ENCODE measurements at places on chromosomes 11 and 22.
A peak's percentile ranks its signal among the peaks of the same experiment; 100 is the strongest.

DNA sequence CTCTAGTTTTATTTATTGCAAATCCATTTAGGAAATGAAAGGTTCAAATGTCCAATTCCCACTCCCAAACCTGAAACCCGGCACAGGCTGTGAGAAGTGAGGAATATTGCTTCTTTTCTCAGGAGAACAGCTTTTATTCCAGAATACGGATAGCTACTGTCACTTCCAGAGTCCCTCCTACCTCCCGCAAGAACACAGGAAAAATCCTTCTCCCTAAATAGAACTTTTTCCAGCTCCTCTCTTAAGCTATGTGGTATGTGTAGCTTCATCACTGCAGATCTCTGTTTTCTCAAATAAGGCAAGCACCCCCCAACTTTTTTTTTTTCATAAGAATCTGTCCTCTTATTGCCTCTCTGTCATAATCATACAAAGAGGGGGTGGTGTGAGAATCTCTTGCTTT is 126.8 kb downstream of the LARGE1 start:
- DNase-seq = no peak

DNA sequence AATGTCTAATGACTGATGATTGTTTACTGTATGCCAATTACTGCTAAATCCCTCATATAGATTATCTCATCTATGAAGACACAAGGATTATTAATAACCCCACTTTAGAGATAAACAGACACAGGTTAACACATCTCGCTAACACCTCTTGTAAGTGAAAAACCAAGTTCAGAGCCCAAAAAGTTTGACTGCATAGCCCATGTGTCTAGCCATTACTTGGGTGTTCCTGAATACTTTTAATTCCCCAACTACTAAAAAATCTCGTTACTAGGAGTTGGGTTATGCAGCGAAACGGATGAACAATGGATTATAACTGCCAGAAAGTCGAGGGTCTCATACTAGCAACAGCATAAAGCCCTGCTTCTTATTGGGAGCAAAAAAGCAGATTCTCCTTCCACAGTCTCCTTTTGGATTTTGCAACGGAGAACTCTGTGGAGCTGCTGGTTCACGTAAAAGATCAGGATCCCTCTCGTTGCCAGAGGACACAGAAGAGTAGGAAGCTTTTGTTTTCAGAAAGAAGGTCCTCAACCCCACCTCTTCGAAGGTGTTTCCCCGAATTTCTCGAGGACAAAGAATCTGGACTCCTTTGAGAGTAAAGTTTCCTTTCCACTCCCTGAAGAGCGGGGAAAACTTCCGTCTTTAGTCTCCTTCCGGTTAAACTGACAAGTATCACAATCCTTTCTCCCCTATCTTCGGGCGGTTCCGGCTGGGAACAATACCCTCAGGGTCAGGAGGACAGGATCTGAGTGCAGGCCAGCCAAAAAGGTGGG is 979 bp downstream of the ZBED5 start:
- no peak for DNase-seq

DNA sequence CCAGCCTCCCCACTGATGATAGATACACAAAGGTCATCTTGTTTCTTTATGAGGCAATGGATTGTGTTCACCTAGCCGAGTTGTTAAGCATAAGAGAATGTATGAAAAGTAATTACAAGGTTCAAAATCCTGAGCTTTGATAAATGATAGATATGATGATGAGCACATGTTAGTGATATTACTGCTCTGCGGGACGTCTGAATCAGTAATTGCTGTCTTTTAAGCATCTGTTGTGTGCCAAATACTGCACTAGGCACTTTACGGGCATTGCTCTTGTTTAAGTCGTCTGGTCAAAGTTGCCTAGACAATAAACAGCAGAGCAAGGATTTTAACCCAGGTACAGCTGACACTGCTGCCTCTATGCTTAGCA is 559 bp upstream of the RNF141 start:
- DNase-seq = no peak

DNA sequence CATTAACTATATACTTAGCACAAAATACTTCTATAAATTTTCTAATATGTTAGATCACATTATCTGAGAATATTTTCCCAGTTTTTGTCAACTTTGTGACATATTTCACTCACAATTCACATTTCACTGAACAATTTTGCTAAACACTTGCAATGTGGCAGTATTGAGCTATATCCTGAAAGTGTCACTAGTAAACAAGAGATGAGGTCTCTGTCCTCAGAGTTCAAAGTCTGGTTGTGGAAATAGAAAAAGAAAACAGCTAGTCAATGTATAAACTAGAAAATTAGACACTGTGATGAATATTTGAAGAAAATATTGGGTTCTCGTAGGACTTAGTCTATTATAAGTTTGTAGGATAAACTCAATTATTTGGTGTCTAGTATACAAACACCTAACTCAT is 87.4 kb upstream of the CHORDC1 start:
- no peak for DNase-seq

DNA sequence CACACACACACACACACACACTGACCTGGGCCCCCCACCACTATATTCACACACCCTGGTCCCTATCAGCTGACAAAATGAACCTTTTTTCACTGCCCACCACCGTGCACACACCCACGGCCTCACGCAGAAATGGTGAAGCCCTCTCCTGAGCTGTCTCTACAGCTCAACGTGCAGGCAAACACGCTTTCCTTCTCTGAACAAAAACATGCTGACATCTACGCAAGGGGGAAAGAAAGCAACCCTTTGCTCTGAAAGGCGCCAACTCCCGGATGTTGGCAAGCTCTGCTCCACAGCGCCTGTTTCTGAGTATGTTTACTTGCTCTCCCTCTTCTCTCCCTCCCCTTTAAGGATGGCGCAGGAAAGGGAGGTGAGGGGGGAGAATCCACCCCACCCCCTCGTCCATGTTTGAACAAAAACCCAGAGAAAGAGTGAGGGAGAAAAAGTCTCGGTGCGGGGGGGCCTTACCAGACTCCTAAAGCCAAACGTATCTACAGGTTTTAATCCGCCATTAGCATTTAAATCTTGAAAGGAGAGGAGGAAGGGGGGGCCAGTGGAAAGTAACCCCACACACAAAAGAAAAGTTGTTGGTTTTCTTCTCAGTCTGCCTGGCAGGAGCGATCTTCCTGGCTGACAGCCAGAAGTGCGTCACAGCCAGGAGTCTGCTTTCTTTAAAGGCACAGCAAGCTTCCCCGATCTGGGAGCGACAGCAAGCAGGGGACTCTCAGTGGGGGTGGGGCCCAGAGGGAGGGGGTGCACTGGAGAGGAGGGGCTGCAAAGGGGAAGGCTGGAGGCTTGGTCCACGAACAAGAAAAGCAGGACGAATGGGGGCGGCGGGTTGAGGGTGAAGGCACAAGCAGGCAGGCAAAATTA is 39.6 kb downstream of the NUMA1 start:
- DNase-seq = peak; percentile 98

DNA sequence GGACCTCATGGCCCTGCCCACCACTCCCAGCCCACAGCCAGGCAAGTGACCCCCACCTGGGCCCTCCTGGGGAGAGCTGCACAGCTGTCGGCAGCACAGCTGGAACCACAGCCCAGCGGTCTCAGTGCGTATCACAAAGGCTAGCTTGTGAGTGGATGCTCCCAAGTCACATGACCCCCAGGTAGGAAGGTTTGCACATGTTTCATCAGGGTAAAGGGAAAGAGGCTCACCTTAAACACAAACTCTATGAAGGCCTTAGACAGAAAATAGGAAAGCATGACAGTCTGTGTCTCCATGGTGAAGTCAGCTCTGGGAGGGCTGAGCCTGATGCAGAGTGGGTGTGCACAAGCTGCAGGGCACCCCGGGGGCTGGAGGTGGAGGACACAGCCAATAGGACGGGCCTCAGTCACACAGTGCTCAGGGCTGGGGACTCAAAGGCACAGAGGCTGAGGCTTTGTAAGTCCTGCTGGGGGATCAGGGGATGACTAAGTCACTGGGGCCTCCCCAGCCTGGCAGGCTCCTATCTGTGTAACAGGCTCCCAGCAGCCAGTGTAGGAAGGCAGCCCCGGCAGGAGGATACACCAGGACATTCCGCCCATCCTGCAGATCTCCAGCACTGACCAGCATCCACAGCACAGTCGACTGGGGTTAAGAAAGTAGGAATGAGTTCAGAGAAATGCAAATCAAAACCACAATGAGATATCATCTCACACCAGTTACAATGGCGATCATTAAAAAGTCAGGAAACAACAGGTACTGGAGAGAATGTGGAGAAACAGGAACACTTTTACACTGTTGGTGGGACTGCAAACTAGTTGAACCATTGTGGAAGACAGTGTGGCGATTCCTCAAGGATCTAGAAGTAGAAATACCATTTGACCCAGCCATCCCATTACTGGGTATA is 22.0 kb downstream of the CELSR1 start:
- DNase-seq = peak; percentile 22

DNA sequence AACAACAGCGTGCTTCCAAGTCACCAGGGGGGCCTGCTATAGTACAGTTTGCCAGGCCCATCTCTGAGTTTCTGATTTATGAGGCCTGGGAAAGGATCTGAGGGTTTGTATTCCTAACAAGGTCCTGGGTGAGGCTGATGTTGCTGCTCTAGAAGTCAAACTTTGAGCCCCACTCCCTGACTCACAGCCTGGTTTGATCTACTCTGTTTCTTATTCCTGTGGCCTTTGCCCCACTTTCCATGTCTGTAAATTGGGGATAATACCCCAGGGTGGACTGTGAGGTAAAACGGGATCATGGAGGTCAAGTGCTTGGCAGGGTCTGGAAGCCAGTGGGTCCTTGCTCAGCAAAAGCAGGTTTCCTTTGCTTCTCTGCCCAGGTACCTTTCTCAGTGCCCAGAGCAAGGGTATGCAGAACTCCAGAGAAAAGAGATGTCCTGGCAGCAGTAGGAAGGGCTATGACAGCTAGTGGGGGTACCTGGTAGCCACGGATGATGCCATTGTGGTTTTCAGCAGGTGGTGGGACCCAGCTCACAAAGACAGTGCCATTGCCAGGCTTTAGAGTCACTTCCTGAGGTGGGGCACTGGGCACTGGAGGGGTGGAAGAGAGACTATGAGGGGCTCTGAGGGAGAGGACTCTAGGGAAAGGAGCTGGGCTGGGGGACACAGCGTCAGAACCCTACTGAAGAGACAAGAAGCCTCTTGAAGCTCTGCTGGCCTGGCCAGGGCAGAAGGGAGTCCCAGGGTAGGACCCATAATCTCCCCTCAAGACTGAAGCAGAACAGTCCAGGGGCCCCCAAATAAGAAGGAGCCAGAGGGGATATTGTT is 2.8 kb downstream of the ROBO4 start:
- DNase-seq = no peak

GRCh38 chr22:20153945-20154344 is 3.1 kb upstream of the CCDC188 start:
- no peak for DNase-seq

DNA sequence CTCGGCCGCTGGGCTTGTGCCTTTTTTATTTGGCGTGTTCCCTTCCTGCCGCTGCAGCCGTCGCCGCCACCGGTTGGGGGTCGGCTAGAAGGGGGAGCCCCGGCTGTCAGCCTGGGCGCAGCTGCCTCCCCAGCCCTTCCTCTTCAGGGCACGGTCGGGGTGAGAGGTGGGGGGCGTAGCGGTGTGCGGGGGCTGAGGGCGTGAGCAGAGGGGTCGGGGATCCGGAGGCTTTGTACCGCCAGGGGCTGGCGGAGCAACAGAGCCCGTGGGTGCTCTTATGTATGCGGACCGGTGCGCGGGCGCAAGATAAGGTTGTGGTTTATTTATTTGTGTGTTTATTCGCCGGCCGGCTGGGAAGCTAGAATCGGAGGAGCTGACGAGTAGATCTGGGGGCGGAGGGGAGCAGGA is 477 bp downstream of the ZBTB16 start:
- DNase-seq = peak; percentile 66

DNA sequence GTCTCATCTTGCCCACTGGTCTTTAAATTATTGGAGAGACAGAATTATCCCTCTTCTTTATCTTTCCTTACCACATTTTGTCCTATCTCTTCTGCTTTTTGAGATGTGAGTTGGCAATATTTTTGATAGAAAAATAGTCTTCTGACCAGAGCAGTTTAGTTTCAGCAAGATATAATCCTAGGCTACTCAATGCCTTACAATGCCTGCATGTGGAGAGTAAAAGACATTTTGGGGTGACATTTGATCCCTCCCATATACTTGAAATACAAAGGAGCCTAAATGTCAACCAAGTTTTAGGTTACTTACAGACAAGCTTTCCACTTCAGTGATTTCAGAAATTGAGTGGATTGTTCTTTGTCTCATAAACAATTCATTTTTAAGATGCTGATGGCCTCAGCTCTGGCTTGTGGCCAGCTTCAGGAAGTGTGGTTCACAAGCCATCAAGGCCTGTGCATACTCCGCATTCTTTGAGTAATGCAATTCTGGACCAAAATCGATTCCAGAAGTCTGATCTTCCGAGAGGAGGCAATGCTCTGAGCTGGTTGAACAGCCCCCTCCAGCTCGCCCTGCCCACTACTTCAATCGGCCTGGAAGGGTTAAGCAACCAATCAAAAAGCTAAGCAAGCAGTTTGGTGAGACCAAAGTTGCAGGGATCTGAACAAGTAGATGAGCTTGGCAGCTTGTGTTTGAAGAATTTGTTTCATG is 274.4 kb downstream of the BLID start:
- DNase-seq = no peak

DNA sequence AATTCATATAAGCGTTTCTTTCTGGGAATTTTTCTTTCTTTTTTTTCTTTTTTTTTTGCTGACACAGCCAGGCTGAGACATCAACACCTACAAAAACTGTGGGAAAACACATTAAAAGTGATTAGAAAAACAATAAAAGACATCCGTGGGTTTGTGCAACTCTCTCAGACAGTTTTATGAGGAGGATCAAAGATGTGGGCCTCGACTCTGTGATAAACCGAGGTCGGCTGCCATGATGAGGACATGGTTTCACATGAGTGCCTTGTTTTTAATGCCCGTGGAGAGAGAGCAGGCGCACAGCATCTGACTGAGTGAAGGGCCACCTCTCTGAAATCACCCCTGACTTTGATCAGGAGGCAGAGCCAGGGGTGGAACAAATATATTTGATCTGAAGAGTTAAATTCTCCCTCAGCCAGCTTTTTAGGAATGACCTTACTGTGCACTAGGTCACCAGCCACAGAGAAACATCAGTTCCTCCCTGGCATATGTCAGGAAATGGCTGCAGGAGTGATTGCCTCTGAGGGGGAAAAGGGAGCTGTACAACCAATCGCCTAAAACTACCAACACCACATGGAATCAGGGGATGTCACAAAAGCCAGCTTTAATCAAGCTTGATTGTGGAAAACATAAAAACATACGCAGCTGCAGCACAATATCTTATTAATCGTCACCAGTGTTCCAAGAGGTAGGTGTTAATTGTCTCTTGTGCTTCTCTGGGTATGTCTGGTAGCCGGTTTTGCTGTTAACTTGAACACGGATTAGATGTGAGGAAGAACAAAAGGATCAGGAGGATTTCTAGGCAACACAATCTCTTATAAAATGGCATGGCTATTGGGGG is 164.7 kb downstream of the MAML2 start:
- DNase-seq = no peak

DNA sequence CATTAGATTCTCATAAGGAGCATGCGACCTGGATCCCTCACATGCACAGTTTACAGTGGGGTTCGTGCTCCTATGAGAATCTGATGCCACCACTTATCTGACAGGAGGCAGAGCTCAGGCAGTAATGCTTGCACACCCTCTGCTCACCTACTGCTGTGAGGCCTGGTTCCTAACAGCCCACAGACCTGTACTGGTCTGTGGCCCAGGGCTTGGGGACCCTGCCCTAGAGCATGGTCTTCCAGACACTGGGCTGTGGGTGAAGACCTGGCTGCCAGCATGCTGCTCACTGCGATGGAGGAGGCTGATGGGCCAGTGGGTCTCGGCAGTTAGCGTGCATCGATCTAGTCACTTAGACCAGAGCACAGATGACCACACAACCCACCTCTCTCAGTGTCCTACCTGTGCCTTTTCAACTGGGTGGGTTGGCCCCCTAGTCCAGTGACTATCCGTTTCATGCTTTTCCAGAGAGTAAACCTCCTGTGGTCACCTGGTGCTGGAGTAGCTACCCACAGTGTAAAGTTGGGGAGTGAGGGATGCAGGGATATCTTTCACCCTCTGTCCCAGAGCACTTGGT is 21.1 kb downstream of the MED15 start:
- no peak for DNase-seq
